ENCODE measurements at places on chromosomes 16 and 17. TPM values are rescaled to one million over a fixed set of nuclear protein-coding genes. Genes with fewer than 3 reads are reported as not detected.

DNA sequence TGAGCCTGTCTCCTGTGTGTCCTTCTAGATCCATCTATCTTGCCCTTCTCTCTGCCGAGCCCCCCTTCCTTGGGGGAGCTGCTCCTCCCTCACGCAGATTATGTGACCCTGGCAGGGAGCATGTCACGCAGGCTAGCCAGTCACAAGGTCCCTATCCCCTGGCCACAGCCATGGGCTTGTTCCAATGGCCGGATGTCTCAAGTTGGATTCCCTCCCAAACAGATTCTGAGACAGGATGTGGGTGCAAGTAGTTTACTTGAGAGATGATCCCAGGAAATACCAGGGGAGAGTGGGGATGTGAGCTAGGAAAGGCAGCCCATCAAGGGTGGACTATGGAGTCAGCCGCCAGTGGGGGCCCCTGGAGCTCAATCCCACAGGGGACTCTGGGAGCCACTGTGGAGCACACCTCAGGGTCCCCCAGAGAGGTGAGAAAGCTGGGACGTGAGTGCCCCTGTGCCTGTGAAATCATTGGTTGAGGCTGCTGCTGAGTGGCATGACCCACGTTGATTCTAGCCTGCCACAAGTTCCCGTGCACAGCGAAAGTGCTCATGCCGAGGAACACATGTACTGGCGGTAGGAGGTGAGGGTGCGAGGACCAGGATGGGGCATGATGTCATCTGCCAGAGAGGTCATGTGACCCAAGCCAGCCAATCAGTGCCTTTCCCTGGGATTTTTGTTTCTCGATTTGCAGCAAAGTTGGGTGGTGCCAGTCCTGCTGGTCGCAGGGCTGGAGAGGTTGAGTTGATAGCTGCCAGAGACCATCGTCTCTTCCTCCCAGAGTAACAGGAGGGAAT is 6.4 kb upstream of the CRISPLD2 start:
- DNase-seq = no peak

GRCh38 chr16:52462816-52463215 is 84.1 kb downstream of the TOX3 start:
- DNase-seq = no peak

The CMIP gene
- 30.0 TPM for total RNA-seq

The HOXB9 gene
- total RNA-seq = not detected

The SDR42E1 gene
- total RNA-seq = 7.9 TPM

GRCh38 chr17:80861418-80861815 is 130.2 kb upstream of the CHMP6 start:
- peak; percentile 32 for DNase-seq

The PRSS8 gene
- total RNA-seq = 17.6 TPM

- DNase-seq = no peak
These were observed 13.5 kb downstream of the KPNA2 start for GRCh38 chr17:68048996-68049395.

The PLLP gene
- total RNA-seq = 1.9 TPM

The KCNH4 gene
- not detected for total RNA-seq

The MILR1 gene
- total RNA-seq = 6.9 TPM

- DNase-seq = peak; percentile 87
These were observed 683.5 kb downstream of the MAF start for GRCh38 chr16:78916928-78917545.

The STAT3 gene
- 158 TPM for total RNA-seq

DNA sequence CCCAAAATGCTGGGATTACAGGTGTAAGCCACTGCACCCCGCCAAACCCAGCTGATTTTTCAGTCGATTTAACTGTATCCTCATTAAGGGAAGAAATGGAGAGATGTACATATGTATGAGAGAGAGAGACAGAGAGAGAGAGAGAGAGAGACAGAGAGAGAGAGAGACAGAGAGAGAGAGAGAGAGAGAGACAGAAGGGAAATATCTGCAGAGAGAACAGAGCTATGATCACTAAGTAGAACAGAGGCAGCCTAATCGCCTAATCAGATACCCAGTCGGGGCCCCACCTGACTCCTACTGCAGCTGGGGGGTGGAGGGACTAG is 70.0 kb downstream of the RBBP6 start:
- no peak for DNase-seq

GRCh38 chr17:32460054-32460453 is 15.7 kb downstream of the PSMD11 start:
- DNase-seq = no peak

GRCh38 chr17:28864991-28865849 is 10.4 kb downstream of the ERAL1 start:
- DNase-seq = no peak

GRCh38 chr17:81093619-81094508 is 58.9 kb downstream of the BAIAP2 start:
- no peak for DNase-seq

The HCRT gene
- total RNA-seq = not detected

DNA sequence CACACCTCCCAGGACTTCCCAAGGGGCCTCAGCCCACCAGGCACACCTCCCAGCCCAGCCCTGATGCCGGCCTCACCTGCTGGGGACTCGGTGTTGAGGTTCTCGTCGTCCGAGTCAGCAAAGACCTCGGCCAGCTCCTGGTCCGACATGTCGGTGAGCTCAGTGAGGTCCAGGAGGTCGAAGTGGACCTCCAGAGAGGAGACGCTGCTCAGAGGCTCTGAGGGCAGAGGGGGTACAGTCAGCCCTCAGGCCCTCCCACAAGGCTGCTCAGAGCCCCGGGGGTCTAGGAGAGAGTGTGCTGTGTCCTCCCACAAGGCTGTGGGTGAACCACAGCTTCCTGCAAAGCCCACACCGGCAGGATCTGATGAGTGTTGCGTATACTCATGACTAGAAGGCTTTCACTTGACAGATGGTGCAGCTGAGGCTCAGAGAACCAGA is 10.5 kb downstream of the DBNDD1 start:
- no peak for DNase-seq

DNA sequence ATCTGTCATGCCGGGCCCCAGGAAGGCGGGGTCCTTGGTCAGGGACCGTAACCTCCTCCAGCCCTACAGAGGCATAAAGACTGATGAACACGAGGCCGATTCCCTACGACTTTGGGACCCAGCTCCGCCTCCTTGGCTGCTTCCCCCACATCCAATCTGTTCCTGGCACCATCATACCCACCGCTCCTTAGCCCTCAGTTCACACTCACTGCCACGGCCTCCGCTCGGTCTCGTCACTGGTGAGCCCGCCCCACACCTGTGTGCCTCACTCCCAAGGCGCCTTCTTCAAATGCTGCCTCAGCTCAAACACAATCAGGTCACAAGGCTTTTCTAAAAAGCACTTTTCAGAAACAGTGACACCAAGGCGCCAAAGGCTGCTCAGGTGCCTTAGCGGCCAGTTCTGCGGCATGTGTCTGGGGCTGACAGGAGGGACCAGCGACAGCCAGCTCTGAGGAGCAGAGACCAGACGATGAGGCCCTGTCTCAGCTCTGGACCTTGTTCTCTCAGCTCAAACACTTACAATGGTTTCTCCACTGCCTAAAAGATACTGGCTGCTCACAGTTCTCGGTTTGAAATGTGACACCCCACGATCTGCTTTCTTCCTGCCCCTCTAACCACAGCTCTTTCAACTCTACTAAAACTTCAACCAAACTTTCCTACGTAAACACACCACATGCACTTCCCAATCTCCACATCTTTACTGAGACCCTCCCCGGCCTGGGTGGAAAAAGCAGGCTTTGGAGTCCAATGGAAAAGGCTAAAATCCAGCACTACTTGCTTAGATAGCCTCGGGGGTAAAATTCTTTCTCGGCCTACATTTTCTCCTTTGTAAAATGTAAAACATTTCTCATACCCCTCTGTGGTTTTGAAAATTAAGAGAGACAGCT is 33.2 kb downstream of the CYB5D2 start:
- peak; percentile 14 for DNase-seq

GRCh38 chr17:9162275-9162985 is 141.1 kb downstream of the NTN1 start:
- no peak for DNase-seq

DNA sequence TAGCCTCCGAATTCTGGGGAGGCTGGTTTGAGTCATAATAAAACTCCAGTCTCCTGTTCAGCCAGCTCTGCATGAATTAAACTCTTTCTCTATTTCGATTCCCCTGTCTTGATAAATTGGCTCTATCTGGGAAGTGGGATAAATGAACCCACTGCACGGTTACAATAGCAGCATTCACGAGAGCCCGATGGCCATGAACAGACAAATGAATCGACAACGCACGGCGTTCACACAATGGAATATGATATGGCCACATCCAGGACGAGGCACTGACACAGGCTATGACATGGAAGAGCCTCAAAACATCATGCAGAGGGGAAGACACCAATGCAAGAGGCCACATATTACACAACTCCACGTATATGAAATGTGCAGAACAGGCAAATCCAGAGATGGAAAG is 5.6 kb upstream of the CARD14 start:
- no peak for DNase-seq

DNA sequence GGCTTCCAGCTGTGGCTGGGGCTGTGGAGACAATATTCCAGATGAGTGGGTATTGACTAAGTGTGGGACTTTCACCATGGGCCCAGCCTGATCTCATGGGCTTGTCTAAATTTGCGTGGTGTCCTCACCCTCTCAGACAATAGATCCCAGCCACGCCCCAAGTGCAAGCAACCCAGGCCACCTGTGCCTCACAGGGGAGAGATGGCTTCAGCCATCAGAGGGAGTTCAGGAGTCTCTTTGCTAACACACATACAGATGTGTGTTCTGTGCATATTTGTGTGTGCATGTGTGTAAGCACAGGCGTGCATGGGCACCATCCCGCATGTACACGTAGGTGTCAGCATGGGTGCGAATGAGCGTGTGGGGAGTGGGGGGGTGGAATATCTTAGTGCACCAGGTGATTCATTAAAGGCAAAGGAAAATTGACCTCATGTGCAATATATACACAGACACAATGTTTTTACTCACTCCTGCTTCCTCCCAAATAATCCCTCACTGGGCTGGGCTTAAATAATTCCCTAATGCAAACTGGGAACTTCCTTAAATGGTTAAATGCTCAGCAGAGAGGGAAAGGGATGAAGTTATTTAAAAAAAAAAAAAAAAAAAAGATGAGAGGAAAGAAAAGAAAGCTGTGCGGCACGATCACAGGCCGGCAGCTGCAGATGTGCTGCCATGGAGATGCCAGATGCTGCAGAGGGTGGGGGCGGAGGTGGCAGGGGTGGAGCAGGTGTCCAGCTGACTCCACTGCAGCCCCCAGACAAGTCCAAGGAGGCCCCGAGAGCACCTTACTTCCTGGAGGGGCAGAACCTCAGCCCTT is 24.0 kb upstream of the CDC42EP4 start:
- no peak for DNase-seq

GRCh38 chr16:87976665-87977064 is 25.4 kb downstream of the BANP start:
- peak; percentile 34 for DNase-seq

The BCAR1 gene
- 54.8 TPM for total RNA-seq

DNA sequence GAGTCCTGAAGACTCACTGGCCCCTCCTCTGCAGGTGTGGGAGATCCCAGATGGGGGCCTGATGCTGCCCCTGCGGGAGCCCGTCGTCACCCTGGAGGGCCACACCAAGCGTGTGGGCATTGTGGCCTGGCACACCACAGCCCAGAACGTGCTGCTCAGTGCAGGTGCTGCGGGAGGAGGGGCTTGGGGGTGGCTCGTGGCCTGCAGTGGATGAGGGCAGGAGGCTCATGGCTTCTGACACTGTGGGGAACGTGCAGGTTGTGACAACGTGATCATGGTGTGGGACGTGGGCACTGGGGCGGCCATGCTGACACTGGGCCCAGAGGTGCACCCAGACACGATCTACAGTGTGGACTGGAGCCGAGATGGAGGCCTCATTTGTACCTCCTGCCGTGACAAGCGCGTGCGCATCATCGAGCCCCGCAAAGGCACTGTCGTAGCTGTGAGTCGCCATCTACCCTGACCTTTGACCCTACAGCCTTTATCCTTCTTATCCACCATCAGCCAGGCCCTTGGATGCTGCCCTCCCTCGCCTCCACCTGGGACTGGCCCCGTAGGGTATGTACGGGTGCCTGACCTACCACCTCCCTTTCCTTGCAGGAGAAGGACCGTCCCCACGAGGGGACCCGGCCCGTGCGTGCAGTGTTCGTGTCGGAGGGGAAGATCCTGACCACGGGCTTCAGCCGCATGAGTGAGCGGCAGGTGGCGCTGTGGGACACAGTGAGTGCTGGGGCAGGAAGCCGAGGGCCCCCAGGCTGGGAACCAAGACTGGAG is 3.6 kb downstream of the CORO1A start:
- peak; percentile 34 for DNase-seq

GRCh38 chr16:10981697-10982216 is 37.4 kb downstream of the CLEC16A start:
- no peak for DNase-seq

The TBC1D3K gene
- not detected for total RNA-seq

DNA sequence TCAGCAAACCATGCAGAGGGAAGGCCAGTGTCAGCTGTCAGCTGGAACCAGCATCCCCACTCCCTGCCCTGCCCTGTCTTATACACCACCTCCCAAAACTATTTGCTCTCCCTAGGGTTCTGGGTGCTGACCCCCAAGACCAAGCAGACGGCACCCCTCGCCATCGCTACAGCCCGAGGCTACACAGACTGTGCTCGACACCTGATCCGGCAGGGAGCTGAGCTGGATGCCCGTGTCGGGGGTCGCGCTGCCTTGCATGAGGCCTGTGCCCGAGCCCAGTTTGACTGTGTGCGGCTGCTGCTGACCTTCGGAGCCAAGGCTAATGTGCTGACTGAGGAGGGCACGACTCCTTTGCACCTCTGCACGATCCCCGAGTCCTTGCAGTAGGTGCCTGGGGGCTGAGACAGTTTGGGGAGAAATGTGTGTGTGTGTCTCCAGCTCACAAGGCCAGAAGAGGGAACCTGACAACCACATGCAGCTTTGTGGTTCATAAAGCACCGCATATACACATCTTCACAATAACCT is 1.5 kb downstream of the ASB16 start:
- DNase-seq = no peak

DNA sequence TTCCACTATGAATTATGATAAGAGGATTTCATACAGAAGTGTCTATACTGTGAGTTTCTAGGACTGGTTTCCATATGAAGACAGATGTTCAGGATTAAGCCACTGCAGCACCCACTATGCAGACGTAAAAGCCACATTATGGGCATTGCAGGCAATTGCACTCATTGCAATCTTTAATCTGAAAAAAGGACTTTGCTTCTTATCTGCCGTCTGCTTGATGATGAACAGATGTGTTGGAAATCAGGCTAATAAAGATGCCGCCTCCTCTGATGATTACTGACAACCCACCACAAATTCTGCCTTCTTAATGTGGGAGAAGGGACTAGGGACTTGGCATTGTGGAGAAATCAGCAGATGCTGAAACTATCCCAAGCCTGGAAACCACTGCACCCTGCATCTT is 276.9 kb downstream of the IRF8 start:
- no peak for DNase-seq

The DBF4B gene
- total RNA-seq = 5.3 TPM

- DNase-seq = no peak
These were observed 40.8 kb downstream of the SCNN1G start for GRCh38 chr16:23223368-23223767.

The KRTAP17-1 gene
- total RNA-seq = 1.0 TPM

- DNase-seq = no peak
These were observed 42.1 kb upstream of the MLYCD start for GRCh38 chr16:83856792-83857191.

The ARHGDIG gene
- 1.7 TPM for total RNA-seq

GRCh38 chr16:1430759-1431496 is at the start of gene PERCC1:
TSS of gene PERCC1 (plus strand) at chr16:1431078. CDS start at chr16:1432594, 1,516 bp downstream.
- peak; percentile 45 for DNase-seq

Measured in tongue (tissue), 3 donors.